ENCODE measurements at places on chromosomes 11 and 22.

DNA sequence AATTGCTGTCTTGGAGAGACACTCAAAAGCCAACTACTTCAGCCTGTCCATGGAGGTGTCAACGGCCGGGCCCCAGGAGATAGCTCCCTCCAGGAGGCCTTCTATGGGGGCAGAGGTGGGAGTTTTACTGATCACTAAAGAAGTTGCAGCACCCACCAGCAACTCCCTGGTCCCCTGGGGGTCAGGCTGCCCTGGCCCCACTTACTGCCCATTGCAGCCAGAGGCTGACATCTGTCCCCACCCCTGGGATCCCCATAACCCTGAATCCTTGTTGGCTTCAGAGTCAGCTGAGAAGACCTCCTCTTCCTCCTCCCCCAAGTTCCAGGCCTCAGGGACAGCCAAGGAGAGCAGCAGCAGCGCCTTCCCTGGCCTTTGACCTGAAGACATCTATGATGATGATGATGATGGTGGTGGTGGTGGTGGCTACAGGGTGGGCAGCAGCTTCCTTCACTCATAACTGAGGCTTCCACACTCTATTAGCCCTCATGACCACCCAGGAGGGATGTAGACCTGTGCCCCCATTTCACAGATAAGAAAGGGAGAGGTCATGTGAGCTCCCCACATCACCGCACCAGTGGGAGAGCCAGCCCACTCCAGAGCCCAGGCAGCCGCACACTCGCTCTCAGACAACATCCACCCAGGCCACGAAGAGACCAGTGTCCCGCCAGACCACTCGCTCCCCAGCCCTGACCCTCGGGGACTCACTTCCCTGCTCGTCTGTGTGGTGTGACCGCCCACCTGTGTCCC lies 43.8 kb upstream of the FGF3 start:
- H3K27ac ChIP-seq = no peak overlapping the region
- no peak overlapping the region for H3K4me3 ChIP-seq
- H3K36me3 ChIP-seq = no peaks in the 10 kb centered on the region
- H3K4me1 ChIP-seq = no peaks in the 10 kb centered on the region
- no peaks in the 10 kb centered on the region for H3K27me3 ChIP-seq

GRCh38 chr22:27512283-27512761 lies 289.2 kb downstream of the MN1 start:
- H3K4me3 ChIP-seq = no peak overlapping the region
- peak overlapping the region; percentile 56 for H3K27ac ChIP-seq
- H3K27me3 ChIP-seq = no peaks in the 10 kb centered on the region
- H3K4me1 ChIP-seq = no peaks in the 10 kb centered on the region
- H3K36me3 ChIP-seq = no peaks in the 10 kb centered on the region
- DNase-seq = peak; percentile 70

GRCh38 chr22:24968066-24968561 lies 15.6 kb downstream of the KIAA1671 start:
- no peak for DNase-seq
- H3K27me3 ChIP-seq = no peaks in the 10 kb centered on the region
- peak overlapping the region; percentile 15 for H3K27ac ChIP-seq
- no peaks in the 10 kb centered on the region for H3K4me1 ChIP-seq
- no peaks in the 10 kb centered on the region for H3K36me3 ChIP-seq

GRCh38 chr11:44627165-44627789 lies 61.8 kb downstream of the CD82 start:
- H3K27ac ChIP-seq = peak overlapping the region; percentile 65
- DNase-seq = no peak
- H3K4me3 ChIP-seq = no peak overlapping the region
- no peaks in the 10 kb centered on the region for H3K27me3 ChIP-seq

DNA sequence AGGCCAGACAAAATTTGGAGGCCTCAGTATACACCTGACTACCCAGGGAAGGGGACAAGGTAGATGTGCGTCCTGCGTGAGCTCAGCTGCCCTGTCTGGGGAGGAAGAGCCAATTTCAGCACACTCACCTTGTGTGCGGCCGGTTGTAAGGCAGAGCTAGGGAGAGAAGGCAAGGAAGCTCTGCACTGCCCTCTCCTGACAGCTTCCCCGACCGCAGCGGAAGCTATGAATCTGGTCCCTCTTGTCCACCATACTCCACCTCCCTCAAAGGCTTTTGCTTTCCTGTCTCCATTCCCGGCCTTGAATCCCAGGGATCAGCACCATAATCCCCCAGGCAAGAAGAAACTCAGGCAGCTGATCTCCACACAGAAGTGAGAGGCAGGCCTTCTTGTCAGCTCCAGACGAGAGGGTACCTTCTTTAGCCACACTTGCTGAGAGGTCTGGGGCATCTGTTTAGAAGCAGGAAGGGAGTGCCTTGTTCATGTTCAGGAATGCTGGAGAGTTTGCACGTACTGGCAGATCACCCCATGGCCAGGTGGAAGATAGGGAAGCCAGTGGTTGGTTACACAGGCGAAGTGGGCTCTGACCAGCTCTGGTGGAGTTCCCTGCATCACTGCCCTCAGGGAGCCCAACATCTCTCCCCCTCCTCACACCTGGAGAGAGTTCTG lies 62.5 kb downstream of the FEZ1 start:
- H3K27me3 ChIP-seq = no peaks in the 10 kb centered on the region
- no peaks in the 10 kb centered on the region for H3K36me3 ChIP-seq
- H3K4me3 ChIP-seq = no peak overlapping the region
- peak; percentile 31 for DNase-seq
- no peaks in the 10 kb centered on the region for H3K4me1 ChIP-seq

Data from uterus (tissue), 4 donors.